ENCODE measurements at places on chromosomes 12 and 14.

- no peak for DNase-seq
Measured at GRCh38 chr14:101191101-101191720, 287.7 kb upstream of the RTL1 start.

- DNase-seq: no peak
Measured at GRCh38 chr12:41881891-41882805, 262.5 kb downstream of the GXYLT1 start.

- no peak for DNase-seq
Measured at GRCh38 chr12:113934946-113935345, 31.2 kb downstream of the RBM19 start.

- DNase-seq: peak; percentile 76
Measured at GRCh38 chr12:121626853-121627640, 717 bp downstream of the ORAI1 start.

DNA sequence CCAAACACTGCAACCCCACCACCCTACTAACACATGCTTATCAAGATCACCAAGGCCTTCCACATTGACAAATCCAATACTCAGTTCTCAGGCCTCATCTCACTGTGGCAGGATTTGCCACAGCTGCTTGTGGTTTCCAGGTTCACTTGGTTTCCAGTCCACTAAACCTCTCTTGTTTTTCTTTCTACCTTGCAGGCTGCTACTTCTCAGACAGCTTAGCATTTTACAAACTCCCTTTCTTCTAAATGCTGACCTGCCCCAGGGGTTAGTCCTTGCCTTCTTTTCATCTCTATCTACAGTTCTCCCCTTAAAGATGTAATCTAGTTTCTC lies 84.1 kb downstream of the BCAT1 start:
- peak; percentile 32 for DNase-seq

DNA sequence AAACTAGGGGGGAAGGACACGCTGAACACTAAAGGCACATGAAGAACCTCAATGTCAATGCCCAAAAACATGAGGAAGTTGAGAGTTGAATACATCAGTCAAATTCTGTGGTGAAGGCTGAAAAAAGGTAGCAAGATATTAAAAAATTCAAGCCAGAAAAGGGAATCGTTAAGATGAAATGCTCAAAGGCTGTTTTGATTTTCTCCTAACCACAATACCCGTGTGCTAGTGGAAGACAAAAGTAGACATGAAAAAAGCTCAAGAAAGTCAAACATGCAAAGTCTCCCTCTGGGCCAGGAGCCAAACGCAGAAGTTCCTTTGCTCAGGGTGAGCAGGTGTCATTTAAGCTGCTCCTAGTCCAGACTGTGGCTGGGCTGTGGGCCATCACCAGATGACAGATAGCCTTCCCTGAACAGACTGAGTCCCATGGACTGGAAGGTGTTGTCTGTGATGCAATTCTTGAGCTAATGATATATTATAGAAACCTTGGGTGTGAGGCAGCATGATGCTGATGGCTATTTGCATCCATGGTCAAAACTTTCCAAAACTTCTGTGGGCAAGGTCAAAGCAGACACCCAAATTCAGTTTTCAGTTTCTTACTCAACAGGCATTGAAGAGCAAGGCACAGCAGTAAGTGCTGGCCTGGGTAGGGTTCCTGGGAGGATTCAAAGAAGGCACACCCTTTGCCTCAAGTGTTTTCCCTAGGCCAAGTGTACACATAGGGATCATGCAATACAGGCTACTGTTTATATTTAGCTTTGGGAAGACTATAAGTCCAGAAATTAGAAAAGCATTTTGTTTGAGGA lies 81.6 kb downstream of the MYRFL start:
- DNase-seq: no peak

DNA sequence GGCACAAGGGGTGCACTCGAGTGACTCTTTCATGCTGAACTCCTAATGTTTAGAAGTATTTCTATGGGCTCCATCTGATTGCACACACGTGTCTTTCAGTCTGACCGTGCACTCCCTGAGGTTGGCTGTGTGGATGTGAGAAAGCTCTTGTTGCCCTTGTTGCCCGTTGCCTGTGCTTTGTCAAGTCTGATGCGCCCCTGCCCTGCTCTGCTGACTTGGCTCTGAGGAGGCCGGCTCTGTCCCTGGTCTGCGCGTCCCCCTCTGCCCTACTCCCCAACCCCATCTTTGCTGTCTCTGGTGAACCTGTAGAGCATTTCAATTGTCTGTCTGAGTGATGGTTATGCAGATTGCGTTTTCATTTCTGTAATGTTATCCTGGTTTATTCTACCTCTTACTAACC lies 802.3 kb downstream of the NRXN3 start:
- DNase-seq: no peak

DNA sequence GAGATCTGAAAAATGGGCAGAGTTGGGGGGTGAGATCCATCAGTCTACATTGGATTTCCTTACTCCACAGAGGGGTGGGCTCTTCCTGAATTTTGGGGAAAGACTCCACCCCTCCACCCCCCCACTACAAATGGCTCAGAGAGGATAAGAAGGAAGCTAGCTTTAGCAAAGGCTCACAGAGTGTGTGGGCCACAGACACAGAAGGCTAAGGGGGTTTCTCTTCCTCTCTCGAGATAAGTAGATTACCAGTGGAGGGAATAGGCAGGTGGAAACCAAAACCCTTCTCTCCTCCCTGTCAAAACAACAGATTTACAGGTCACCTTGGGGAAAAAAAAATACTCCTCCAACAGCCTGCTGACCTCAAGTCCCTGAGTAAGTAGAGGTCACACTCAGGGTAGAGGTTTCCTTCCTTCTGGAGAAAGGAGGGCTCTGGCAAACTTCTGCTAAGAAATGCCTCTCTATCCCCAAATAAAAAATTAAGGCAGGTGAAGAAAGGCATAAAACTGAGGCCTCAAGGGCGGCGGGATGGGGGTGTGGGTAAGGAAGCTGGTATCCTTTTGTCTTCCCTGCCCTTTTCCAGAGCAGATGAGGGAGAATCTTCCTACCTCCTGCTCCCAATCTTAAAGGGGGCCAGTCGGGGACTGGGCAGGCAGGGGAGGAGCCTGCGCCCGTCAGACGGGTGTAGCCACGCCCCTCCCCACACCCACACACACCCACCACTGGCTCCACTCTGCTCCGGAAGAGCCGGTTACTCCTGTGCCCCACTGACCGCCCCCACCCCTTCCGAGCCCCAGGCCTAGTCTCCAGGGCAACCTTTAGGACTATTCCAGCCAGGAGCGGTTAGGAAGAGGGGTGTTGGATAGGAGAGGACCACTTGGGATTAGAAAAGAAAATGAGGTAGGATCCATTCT lies 1.9 kb upstream of the BAZ2A start:
- peak; percentile 83 for DNase-seq

DNA sequence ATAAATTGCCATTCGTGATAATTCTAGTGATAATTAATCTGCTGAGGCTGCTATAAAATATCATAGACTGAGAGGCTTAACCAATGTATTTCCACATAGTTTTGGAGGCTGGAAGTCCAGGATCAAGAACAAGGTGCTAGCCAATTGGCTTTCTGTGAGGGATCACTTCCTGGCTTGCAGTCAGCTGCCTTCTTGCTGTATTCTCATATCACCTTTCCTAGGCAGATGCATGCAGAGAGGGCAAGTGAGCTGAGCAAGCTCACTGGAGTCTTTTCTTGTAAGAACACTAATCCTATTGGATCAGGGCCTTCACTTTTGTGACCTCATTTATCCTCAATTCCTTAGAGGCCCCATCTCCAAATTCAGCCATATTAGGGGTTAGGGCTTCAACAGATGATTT lies 640.7 kb downstream of the DIO2 start:
- DNase-seq: no peak

DNA sequence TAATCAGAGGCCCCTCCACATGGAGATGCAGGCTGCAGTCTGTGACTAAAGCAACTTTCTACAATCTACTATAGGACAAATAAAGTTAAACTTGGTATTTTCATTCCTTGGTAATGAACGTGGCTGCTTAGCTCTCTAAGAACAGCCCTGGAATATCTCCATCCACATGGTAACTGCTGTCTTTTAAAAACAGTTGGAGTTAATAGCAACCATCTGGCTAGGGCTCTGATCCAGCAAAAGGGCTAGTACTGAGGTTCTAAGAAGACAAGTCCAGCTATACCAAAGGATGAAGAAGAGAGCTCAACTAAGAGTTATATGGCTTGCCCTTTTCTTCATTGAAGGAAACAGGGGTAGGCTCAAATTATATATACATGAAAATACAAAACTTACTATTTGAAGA lies 920.1 kb downstream of the FLRT2 start:
- DNase-seq: peak; percentile 66

DNA sequence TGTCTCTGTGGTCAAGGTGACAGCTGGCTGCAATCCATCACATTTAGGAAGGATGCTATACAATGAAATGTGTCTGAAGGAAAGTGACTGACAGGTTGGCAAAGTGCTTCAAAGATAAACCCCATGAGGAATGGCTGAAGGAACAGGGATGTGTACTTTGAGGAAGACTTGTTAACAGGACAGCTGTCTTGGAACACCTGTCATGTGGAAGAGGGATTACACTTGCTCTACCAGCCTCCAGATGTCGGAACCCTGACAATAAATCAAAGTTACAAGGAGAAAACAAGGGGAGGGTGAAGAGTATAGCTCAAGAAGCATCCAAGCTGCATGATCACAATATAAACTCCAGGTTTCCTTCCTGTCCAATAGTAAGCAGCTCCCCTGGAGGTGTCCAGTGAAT lies 147.8 kb upstream of the TMCC3 start:
- DNase-seq: no peak

GRCh38 chr12:106582641-106583230 lies at the start of gene RFX4:
Gene RFX4 (plus strand): TSS chr12:106583004. CDS start chr12:106583321, 317 bp downstream.
- DNase-seq: peak; percentile 15

DNA sequence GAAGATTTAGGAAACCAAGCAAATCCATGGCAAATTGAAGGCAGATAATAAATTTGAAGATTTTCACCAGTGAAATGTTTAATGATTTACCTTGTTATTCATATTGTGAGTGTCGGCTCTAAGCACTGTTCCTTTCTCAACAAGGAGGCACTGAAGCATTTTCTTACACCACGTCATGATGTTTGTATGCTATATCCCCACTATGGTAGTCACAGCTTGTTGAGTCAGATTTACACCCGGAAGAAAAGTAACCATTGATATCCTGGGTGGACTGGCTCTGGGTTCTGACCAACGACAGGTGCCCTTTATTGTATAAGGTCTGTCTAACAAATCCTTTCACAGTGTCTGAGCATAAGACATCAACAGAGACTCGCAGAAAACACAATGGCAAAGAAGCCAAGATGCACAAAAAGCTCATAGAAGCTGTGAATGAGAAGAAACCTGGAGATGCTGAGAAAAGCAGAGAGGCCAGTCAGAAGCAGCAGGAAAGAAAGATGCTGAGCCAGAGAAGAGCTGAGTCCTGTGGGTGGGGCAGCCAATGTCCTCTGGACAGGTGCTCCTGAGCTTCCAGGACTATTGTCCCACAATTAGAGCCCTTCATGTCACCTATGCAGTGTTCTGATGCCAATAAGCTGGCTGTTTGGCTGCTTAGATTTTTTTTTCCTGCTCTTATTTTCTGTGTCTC lies 49.7 kb upstream of the ARHGAP5 start:
- no peak for DNase-seq

- DNase-seq: peak; percentile 88
Measured at GRCh38 chr12:74537126-74537706, 419 bp upstream of the ATXN7L3B start.

GRCh38 chr12:93292731-93293566 lies 84.8 kb upstream of the NUDT4 start:
- no peak for DNase-seq

GRCh38 chr12:57095440-57095839 lies 6.5 kb downstream of the NAB2 start:
- DNase-seq: no peak

DNA sequence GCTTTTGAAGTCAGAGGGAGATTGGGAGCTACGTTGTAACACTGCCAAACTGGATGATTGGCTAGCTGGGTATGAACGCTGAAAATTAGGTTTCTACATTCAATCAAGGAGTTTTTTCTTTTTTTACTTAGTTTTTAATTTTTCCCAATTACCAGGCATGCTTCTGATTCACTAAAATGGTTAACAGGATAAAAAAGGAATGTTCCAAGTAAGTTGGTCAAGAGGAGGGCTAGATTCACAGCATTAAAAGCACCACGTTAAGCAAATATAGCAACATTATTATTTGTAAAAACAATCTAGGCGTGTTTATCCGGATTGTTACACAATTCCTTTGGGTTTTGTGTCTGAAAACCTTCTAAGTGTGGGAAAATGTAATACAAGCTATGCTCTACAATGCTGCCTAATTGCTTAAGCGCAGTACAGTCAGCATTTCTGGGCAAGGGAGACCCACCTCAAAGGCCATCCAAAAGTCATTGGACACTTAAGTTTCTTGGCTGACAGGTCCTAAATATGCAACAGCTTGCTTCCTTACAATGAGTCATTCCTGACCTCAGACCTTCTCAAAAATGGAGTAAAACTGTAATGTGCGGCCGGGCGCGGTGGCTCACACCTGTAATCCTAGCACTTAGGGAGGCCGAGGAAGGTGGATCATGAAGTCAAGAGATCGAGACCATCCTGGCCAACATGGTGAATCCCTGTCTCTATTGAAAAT lies 1.2 kb downstream of the RPLP0 start:
- DNase-seq: peak; percentile 88

- DNase-seq: no peak
Measured at GRCh38 chr12:67286257-67286656, 17.1 kb downstream of the CAND1 start.

GRCh38 chr12:101305226-101305779 lies 25.4 kb downstream of the UTP20 start:
- no peak for DNase-seq

- no peak for DNase-seq
Measured at GRCh38 chr12:131091976-131092691, 138.4 kb downstream of the ADGRD1 start.

- peak; percentile 78 for DNase-seq
Measured at GRCh38 chr14:95023886-95024285, 133.4 kb downstream of the DICER1 start.

- no peak for DNase-seq
Measured at GRCh38 chr14:55914771-55915170, 203.4 kb upstream of the PELI2 start.

DNA sequence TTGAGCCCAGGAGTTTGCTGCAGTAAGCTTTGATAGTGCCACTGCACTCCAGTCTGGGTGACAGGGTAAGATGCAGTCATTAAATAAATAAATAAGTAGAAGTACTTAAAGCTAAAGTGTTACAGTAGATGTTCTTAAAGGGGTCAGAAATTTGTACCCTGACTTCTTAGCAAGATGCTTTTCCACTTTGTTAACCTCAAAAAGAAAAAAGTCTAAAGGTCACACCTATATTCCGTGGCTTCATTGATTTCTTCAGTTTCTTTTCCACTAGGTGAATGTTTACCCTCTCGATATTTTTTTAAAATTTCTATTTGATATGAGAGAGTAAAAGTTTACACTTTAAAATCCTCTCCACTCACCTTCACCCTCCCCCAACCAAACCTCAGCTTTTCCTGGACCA lies 64.3 kb upstream of the PLEKHA5 start:
- no peak for DNase-seq

GRCh38 chr12:108634341-108634751 lies 652 bp upstream of the SELPLG start:
- DNase-seq: no peak

GRCh38 chr14:60655898-60656685 lies 6.8 kb upstream of the SIX1 start:
- DNase-seq: no peak
